ENCODE measurements at places on chromosomes 7 and 10. TPM values are rescaled to one million over a fixed set of nuclear protein-coding genes. Genes with fewer than 3 reads are reported as not detected.

The CALHM3 gene
- total RNA-seq, result not detected

The LYZL1 gene
- total RNA-seq, result not detected

DNA sequence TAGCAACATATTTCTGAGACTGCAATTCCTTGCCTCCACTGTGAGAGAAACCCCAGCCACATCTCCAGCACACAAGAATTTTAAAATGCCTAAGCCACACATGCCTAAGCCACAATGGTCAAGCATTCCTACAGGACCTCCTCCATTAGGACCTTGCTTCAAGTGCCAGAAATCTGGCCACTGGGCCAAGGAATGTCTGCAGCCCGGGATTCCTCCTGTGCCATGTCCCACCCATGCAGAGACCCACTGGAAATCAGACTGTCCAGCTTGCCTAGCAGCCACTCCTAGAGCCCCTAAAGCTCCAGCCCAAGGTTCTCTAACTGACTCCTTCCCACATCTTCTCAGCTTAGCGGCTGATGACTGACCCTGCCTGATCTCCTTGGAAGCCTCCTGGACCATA is 117.5 kb downstream of the AHR start:
- no peaks in the 10 kb centered on the region for H3K36me3 ChIP-seq
- H3K27me3 ChIP-seq, result no peaks in the 10 kb centered on the region
- DNase-seq, result no peak
- H3K4me1 ChIP-seq, result no peaks in the 10 kb centered on the region
- H3K27ac ChIP-seq, result no peak overlapping the region
- H3K4me3 ChIP-seq, result no peak overlapping the region

DNA sequence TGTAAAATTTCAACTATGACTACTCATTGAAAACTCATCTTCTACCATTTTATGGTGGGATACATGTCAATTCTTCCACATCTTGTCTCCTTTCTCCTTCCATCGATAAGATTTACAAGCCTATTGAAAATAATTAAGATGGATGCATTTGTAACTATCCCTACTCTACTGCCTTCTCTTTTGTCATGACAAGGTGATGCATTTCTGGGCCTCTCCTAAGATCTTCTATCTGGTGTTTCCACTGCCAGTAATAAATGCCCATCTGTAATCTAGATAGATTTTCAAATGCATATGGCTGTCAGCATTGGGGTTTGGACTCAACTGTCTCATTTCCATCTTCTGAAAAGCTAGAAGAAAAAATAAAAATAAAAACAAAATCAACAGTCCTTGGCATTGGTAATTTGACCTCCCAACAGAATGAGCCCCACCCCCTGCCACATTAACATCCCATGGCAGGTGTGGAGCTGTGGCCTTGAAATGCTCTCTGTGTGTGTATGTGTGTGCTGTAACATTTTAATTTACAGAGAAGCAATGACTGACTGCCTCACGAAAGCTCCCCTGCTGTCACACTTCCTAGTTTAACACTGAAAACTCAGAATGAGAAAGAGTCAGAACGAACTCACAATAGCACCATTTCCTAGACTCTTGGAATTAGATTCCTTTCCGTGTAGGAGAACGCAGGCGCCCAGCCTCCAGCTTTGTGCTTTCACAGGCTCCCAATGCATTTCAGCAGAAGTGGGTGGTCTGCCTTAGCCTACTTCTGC is 74.2 kb downstream of the RHOBTB1 start:
- no peak overlapping the region for H3K4me3 ChIP-seq
- peaks cover 18% of the 10 kb centered on the region for H3K4me1 ChIP-seq
- peak overlapping the region; percentile 70 for H3K27ac ChIP-seq
- peaks cover 30% of the 10 kb centered on the region for H3K36me3 ChIP-seq
- no peak for DNase-seq

DNA sequence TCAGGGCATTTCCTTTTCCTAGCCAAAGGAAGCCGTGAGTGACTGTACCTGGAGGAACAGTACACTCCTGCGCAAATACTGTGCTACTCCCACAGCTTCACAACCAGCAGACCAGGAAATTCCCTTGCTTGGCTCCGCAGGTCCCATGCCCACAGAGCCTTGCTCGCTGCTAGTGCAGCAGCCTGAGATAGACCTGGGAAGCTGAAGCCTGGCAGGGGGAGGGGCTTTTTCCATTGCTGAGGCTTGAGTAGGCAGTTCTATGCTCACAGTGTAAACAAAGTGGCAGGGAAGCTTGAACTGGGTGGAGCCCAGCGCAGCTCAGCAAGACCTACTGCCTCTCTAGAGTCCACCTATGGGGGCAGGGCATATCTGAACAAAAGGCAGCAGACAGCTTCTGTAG is 291.2 kb downstream of the HGF start:
- no peaks in the 10 kb centered on the region for H3K36me3 ChIP-seq
- no peak overlapping the region for H3K4me3 ChIP-seq
- no peaks in the 10 kb centered on the region for H3K4me1 ChIP-seq
- H3K27ac ChIP-seq, result no peak overlapping the region
- H3K27me3 ChIP-seq, result no peaks in the 10 kb centered on the region

Measured in muscle of leg (tissue), 16 donors.